PC-3 (cell line): ENCODE measurements at places on chromosomes 5 and 9. TPM values are rescaled to one million over a fixed set of nuclear protein-coding genes. Genes with fewer than 3 reads are reported as not detected.

DNA sequence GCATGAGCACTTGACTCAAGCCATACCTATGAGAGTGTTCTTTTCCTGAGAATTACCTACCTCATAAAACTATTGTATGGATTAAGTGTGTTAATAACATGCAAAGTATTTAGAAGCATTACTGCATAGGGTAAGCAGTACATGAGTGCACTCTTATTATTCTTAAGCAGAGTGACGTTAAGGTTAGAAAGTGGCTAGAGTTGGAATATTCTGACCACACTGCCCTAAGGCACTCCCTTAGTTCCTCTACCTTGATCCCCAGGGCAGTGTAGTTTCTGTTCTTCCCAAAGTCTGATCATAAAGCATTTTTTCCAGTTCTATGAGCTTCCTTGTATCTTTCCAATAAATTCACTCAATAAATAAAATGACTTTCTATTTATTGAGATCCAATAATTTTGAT lies 189.2 kb downstream of the PCSK1 start:
- H3K36me3 ChIP-seq: no peaks in the 10 kb centered on the region
- DNase-seq: no peak

DNA sequence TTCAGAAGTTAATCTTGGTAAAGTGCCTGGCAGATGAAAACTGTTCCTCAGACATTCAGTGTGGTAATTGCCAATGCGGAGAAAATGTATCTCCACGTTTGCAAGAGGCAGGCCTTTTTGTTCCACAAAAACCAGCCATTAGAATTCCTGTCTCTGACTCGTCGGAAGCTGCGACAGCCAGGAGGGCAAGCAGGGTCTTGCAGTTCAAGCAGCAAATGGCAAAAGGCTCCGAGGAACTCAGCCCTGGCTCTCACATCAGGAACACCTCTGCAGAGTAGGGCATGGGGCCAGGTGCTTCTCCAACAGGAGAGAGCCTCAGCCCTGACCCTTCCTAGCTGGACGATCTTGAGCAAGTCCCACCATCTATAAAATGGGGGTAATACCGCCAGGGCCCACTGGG lies 69.0 kb upstream of the CPLX2 start:
- no peaks in the 10 kb centered on the region for H3K36me3 ChIP-seq
- DNase-seq: no peak
- H3K27me3 ChIP-seq: no peaks in the 10 kb centered on the region
- H3K4me3 ChIP-seq: no peak overlapping the region
- H3K27ac ChIP-seq: no peak overlapping the region

- H3K4me1 ChIP-seq: no peaks in the 10 kb centered on the region
- H3K36me3 ChIP-seq: no peaks in the 10 kb centered on the region
- no peak for DNase-seq
- no peaks in the 10 kb centered on the region for H3K27me3 ChIP-seq
- H3K4me3 ChIP-seq: no peak overlapping the region
- no peak overlapping the region for H3K27ac ChIP-seq
Observed at GRCh38 chr9:74589576-74589975, 92.4 kb downstream of the RORB start.

DNA sequence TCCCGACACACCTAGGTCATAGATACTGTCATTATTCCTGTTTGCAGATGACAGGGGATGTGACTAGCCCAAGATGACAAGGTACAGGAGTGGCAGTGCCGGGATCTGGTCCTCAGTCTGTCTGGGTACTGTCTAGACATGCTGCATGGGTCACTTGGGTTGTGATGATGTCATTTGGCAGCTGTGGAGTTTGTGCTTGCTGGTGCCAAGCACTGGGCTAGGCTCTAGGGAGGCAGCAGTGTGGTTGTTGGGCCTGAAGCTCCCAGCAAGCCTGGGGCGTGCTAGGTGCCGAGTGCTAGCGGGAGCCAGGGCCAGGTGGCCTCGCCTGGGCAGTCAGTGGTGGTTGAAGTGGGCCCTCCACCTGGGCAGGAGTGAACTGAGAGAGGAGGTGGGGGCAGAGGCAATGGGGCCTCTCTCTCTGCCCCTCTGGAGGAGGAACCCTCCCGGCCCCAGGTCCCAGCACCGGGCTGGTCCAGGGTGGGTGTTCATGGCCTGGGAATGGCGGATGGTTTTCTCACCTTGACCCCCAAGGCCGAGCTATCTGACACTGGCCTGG lies 8.8 kb upstream of the ASB6 start:
- H3K4me3 ChIP-seq: no peak overlapping the region
- H3K36me3 ChIP-seq: no peaks in the 10 kb centered on the region
- DNase-seq: no peak
- H3K27me3 ChIP-seq: no peaks in the 10 kb centered on the region
- no peaks in the 10 kb centered on the region for H3K4me1 ChIP-seq
- H3K27ac ChIP-seq: no peak overlapping the region

GRCh38 chr5:132487095-132487428 lies 3.5 kb downstream of the IRF1 start:
- DNase-seq: no peak
- H3K36me3 ChIP-seq: peaks cover 48% of the 10 kb centered on the region
- H3K4me3 ChIP-seq: no peak overlapping the region

Gene FBP2
- not detected in 2 replicates for total RNA-seq

GRCh38 chr5:86862093-86862492 lies 244.4 kb downstream of the COX7C start:
- no peaks in the 10 kb centered on the region for H3K36me3 ChIP-seq
- DNase-seq: no peak
- no peaks in the 10 kb centered on the region for H3K4me1 ChIP-seq
- H3K4me3 ChIP-seq: no peak overlapping the region

DNA sequence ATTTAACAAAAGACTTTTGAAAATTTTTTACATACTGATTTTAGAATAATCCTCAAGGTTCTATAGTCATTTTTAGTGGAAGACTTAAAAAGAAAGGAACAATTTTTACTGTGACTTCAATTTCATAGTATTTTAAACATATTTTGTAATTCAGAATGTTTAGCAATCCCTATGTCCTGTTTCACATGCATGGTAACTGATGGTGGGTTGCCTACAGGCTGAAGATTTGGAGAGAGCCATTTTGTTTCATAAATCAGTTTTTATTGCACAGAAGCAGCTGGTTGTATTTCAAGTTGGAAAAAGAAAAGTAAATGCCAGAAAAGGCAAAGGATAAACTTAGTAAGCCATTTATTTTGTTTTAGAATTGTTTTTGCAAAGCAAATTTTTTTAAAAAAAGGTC lies 24.0 kb downstream of the STARD4 start:
- H3K27me3 ChIP-seq: no peaks in the 10 kb centered on the region
- no peaks in the 10 kb centered on the region for H3K4me1 ChIP-seq
- no peaks in the 10 kb centered on the region for H3K36me3 ChIP-seq
- DNase-seq: no peak
- no peak overlapping the region for H3K4me3 ChIP-seq
- no peak overlapping the region for H3K27ac ChIP-seq

DNA sequence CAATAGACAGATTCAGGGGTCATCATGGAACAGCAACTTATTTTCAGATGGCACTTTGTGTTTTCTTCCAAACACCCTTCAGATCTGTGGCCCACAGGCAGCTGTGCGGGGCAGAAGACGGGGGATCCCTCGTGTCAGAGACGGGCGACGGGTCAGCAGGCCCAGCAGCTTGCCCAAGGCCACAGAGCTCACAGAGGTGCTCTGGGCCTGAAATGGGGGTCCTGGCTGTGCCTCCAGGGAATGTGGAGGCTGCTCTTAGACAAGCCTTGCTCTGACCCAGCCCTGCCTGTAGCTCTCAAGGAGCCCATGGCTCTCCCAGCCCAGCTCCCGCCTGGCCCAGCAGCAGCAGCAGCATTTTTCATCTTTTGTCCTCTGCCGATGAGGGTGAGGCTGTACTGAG lies 40.9 kb upstream of the SARDH start:
- no peaks in the 10 kb centered on the region for H3K27me3 ChIP-seq
- no peak overlapping the region for H3K27ac ChIP-seq
- no peaks in the 10 kb centered on the region for H3K4me1 ChIP-seq
- H3K36me3 ChIP-seq: no peaks in the 10 kb centered on the region
- no peak overlapping the region for H3K4me3 ChIP-seq

DNA sequence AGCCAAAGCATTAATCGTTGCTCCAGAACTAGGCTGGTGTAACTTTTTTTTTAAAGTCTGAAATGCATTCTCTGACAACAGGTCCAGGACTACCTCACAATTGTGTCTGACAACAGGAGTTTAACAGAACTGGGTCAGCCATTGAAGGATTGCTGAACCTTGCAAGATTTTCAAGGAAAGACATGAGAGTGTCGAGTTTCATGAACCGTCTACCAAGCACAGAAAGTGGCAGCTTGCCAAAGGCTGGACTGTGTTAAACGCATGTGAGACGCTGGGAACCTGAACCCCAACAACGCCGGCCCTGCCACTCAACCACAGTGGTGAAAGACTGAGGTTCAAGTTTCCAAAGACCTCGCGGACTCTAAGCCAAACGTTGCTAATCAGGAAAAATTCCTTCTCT lies 79.1 kb downstream of the LHFPL2 start:
- H3K4me3 ChIP-seq: no peak overlapping the region
- H3K36me3 ChIP-seq: no peaks in the 10 kb centered on the region
- peaks cover 18% of the 10 kb centered on the region for H3K4me1 ChIP-seq

Gene PCA3
- not detected in 2 replicates for total RNA-seq

GRCh38 chr9:94865582-94866452 lies 139.3 kb downstream of the AOPEP start:
- H3K27me3 ChIP-seq: no peaks in the 10 kb centered on the region
- no peaks in the 10 kb centered on the region for H3K36me3 ChIP-seq
- peak overlapping the region; percentile 99 for H3K27ac ChIP-seq
- no peak for DNase-seq
- peaks cover 63% of the 10 kb centered on the region for H3K4me1 ChIP-seq
- no peak overlapping the region for H3K4me3 ChIP-seq

GRCh38 chr9:136119883-136120393 lies 1.3 kb upstream of the TMEM250 start:
- H3K27me3 ChIP-seq: no peaks in the 10 kb centered on the region
- H3K4me3 ChIP-seq: peak overlapping the region; percentile 81
- H3K36me3 ChIP-seq: no peaks in the 10 kb centered on the region
- peaks cover 7% of the 10 kb centered on the region; the same call in 1 of the 2 replicates for H3K4me1 ChIP-seq
- no peak overlapping the region for H3K27ac ChIP-seq

GRCh38 chr9:133004091-133004998 lies 25.9 kb downstream of the GFI1B start:
- no peak overlapping the region for H3K4me3 ChIP-seq
- no peak overlapping the region for H3K27ac ChIP-seq
- no peaks in the 10 kb centered on the region for H3K36me3 ChIP-seq
- 0 out of 2 replicates have a peak, but pooled peaks cover 5% of the 10 kb centered on the region for H3K27me3 ChIP-seq
- H3K4me1 ChIP-seq: no peaks in the 10 kb centered on the region

GRCh38 chr5:68554571-68555279 lies 339.2 kb downstream of the PIK3R1 start:
- H3K36me3 ChIP-seq: no peaks in the 10 kb centered on the region
- no peak for DNase-seq
- H3K27me3 ChIP-seq: no peaks in the 10 kb centered on the region
- H3K4me3 ChIP-seq: no peak overlapping the region
- H3K27ac ChIP-seq: no peak overlapping the region

- H3K36me3 ChIP-seq: no peaks in the 10 kb centered on the region
- no peaks in the 10 kb centered on the region for H3K27me3 ChIP-seq
- peak; percentile 28 for DNase-seq
- no peak overlapping the region for H3K4me3 ChIP-seq
- H3K27ac ChIP-seq: no peak overlapping the region
Observed at GRCh38 chr5:98510143-98510985, 263.1 kb upstream of the RGMB start.

Gene MYOT
- not detected in 2 replicates for total RNA-seq

GRCh38 chr5:157463621-157464518 lies 3.9 kb downstream of the NIPAL4 start:
- H3K36me3 ChIP-seq: no peaks in the 10 kb centered on the region
- peak; percentile 64 for DNase-seq
- peaks cover 20% of the 10 kb centered on the region for H3K4me1 ChIP-seq
- peak overlapping the region; percentile 49 for H3K27ac ChIP-seq
- H3K4me3 ChIP-seq: no peak overlapping the region

Gene NTNG2
- 1.7 and 6.0 TPM in 2 replicates for total RNA-seq

Gene ORM2
- total RNA-seq: not detected in 2 replicates

DNA sequence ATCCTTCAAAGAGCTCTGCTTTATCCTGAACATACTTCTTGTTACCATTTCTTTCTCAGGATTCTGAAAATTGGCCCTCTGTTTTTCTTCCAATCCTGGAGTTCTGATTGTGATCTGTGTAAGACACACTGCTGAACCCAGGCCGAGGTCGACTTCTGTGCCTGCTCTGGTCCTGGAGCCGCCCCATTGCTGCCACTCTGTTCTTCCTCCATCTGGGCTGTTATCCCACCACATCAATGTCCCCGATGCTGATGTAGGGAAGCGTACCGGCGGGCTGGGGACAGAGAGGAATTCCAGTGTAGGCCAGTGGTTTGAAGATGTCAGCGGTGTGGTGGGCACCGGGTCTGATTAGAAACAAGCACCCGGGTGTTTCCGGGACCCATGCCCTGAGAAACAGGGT lies 102.5 kb downstream of the LIFR start:
- H3K4me3 ChIP-seq: no peak overlapping the region
- no peak overlapping the region for H3K27ac ChIP-seq
- no peaks in the 10 kb centered on the region for H3K4me1 ChIP-seq
- no peaks in the 10 kb centered on the region for H3K36me3 ChIP-seq
